ENCODE measurements at places on chromosomes 4 and X.

GRCh38 chrX:151692825-151693224, 2.4 kb upstream of the PRRG3 start:
- DNase-seq = no peak

DNA sequence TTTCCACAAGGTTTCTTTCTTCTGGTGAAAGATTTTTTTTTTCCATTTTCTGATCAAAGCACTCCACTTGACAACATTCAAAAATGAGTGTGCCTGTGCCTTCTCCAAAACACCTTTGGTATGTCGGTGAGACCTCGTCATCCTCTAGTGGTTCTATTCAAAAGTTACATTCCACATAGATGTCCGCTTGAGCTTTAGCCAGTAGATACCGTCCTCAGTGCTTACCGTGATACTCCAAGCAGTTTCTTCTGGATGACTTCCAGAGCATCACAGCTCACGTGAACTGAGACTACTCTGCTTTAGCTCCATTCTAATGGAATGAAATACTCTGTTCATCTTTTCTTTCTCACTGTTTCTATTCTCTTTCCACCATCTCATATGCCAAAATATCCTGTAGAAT, 38.2 kb upstream of the VEGFC start:
- DNase-seq = no peak

- DNase-seq = no peak
Observed at GRCh38 chr4:88737307-88737941, 39.8 kb upstream of the NAP1L5 start.

- DNase-seq = no peak
Observed at GRCh38 chrX:148913971-148914370, 413.6 kb downstream of the AFF2 start.

DNA sequence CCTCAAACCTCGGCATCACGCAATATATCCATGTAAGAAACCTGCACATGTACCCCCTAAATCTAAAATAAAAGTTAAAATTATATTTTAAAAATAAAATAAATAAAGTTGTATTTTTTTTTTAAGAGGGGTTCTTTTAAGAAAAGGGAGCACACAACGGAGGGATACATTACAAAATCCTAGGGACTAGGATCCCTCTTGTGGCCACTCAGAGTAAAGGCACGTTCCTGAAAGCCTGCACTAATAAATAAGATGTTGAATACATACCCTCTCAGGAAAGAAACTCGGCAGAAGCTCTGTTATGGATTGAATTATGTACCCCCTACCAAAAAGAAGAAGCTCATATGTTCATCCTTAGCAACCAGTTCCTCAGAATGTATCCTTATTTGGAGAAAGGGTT, 50.9 kb upstream of the PRDX4 start:
- DNase-seq = no peak

GRCh38 chr4:43456383-43456782, 563.9 kb downstream of the GRXCR1 start:
- DNase-seq = no peak

GRCh38 chrX:39019056-39019455, 217.8 kb downstream of the MID1IP1 start:
- DNase-seq = no peak

- DNase-seq = no peak
Observed at GRCh38 chr4:41396214-41396613, 139.5 kb downstream of the UCHL1 start.

GRCh38 chr4:137181293-137181899, 350.9 kb downstream of the PCDH18 start:
- DNase-seq = no peak
